Activated T-cell treated with anti-CD3 and anti-CD28 coated beads for 48 hours (primary cell): ENCODE measurements at places on chromosomes 4 and X.
A peak's percentile ranks its signal among the peaks of the same experiment; 100 is the strongest.

GRCh38 chr4:14095831-14096230 is 468.3 kb upstream of the BOD1L1 start:
- no peak for DNase-seq

- DNase-seq, result no peak
These were observed 20.4 kb downstream of the TENM3 start for GRCh38 chr4:182263562-182263961.

DNA sequence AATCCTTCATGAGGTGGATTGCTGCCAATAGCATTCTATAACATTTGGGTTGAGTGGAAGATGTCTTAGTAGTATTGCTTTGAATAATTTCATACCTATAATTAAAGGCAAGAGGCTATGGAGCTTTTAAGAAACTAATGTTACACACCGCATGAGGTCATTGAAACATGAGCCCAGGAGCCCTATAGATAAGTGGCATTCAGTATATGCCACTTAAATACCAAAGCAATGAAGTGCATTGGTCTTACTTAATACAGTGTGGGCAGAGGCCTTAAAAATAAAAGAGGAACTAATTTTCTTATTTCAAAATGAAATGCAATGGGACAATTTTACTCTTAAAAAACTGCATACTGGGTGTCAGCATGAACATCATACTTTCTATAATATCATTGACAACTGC is 47.5 kb downstream of the SPATA18 start:
- no peak for DNase-seq

- DNase-seq, result no peak
These were observed 93.6 kb downstream of the TSPAN5 start for GRCh38 chr4:98564852-98565251.

- DNase-seq, result no peak
These were observed 852 bp upstream of the WDR44 start for GRCh38 chrX:118345045-118345463.

GRCh38 chr4:167541286-167541685 is 307.0 kb upstream of the SPOCK3 start:
- DNase-seq, result no peak

- DNase-seq, result no peak
These were observed 36.5 kb upstream of the CEP135 start for GRCh38 chr4:55912249-55912648.

DNA sequence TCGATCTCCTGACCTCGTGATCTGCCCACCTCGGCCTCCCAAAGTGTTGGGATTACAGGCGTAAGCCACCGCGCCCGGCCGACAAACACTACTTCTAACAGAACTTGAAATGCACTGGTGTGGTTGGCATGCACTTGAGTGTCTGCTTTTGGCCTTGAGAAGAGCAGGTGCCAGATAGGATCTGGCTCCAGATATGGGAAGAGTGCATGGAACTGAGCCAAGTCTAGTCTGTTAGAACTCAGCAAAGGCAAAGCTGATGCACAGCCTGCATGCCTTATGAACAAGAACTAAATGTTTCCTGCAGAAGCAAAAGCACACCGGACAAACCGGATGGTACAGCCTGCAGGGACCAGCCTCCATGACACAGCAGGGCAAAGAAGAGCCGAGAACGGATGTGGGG is 35.1 kb upstream of the TBL1X start:
- no peak for DNase-seq

GRCh38 chr4:101346351-101347266 is 717 bp downstream of the PPP3CA start:
- DNase-seq, result peak; percentile 41

DNA sequence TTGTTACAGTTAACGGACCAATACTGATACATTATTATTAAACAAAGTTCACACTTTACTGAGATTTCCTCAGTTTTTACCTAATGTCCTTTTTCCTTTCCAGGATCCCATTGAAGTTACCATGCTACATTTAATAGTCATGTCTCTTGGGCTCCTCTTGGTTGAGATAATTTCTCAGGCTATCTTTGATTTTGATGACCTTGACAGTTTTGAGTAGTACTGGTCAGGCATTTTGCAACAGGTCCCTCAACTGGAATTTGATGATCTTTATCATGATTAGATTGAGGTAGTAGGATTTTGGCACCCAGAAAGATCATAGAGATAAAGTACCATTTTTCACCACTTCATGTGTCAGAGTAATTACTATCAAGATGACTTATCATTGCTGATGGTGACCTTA is 53.8 kb downstream of the NDNF start:
- no peak for DNase-seq

DNA sequence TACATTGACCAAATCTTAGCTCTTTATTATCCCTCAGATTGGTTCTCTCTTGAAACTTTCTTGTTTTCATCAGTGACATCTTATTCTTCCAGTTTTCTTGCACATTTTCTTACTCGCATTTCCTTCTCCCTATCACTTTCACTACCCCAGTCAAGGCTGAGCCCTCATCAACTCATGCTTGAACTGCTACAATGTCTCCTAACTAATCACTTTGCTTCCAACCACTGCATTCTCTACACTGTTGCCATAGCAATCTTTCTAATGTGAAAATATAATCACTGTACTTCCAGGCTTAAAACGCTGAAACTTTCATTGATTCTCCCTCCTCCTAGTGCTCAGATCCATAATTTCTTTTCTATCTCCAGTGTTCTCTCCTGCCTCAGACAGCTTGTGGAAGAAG is 22.2 kb upstream of the LPAR4 start:
- no peak for DNase-seq

DNA sequence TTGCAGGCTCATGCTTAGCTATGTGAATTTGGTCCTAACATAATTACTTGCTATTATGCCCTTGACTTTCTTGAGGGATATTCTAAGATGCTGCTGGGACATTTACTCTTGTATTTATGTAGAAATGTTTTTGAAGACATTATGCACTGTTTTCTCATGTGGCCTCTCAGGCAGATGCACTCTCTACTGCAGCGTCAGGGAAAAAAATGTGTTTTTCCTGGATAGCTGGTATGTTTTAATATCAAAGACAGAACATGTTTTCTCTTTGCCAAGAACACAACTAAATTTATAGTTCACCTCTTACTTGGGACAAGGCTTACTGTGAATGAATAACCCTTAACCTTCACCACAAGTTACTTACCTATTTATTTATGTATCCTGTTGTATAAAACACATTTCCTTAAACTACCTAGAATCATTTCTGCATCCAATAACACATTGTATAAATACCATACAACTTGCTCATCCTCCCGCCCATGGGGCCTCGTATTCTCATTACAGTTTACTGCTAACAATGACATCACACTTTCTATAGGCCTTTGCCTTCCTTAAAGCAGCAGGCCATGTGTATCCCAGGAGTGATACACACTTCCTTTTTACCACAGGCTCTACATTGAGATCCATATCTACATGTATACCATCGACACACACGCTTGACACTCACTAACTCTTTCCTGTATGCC is 178.7 kb downstream of the SLIT2 start:
- no peak for DNase-seq

DNA sequence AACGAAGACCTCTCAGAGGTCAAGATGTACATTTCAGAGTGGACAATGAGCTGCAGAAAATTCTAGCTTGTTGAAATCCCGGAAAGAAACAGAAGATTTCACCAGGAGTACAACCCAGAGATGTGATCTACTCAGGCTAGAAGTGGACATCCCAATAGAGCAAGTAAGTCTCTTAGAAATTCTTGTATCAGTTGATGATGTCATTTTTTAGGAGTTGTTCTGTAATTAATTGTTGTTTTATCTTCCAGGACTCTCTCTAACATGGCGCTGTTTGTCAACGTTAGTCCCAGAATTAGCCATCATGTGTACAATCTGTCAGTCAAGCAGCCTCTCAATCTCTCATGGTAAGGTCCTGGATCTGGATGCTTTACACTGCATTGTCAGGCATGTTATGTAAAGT is 174.4 kb downstream of the GRIA3 start:
- no peak for DNase-seq

DNA sequence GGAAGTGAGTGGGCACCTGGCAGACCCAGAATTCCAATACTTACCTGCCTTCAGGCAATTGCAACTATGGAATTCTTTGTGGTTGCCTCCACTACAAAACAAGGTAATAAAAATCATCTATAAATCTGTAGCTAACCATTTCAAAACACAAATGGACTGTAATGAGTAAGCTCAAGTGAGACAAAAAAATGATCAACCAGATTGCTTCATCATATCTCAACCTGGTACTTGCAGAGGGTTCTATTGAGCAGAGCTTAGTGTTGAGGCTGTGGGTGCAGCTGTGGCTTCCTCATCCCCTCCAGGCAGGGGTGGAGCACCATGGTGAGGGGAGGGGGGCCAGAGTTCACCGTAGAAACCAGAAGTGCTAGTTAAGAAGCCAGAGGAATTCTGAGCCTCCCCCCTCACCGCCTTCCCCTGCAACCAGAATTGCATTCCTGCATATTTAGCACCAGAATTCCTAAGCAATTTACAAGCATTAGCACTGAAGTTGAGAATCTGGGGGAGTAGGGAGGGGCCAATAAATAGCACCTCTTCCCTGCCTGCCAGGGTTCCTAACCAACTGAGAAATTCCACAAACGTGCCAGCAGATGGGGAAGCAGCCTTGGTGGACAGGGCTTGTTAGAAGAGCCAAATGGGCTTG is 11.5 kb downstream of the CTAG1A start:
- DNase-seq, result no peak

DNA sequence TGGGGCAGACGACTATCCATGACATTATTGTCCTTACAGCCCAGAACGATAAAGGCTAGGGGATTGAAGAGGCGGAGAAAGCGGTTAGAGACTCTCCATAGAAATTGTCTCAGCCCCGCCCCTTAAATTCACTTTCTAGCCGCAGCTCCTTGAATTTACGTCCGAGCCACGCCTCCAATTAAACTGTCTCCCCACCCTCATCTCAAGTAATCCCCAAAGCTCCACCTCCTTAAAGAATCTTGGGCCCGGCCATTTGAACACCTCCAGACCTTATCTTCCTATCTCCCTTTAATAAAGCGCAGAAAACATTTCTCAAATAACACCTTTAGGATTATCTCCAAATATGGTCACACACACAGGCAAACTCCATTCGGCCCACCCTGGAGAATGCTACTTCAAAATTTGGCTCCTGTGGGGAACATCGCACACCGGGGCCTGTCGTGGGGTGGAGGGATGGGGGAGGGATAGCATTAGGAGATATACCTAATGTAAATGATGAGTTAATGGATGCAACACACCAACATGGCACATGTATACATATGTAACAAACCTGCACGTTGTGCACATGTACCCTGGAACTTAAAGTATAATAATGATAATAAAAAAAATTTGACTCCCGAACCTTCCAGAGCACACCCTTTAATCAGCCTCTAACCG is 7.2 kb upstream of the MAGIX start:
- peak; percentile 13 for DNase-seq

DNA sequence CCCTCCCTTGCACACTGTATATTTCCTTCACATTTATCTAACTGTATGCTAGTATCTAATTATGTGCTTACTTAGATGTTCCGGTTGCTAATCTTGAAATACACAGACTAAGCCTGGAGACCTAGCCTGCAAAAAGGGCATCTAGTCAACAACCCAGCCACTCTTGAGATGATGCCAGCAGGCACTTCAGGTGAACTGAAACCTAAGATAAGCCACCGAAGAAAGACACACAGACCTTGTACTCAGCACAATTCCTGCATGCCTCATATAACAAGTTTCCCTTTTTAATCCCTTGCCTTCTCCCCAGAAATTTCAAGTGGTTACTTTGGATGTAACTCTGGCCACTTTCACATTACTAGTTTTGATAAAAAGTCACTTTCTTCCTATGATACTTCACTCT is 2506.6 kb downstream of the ARAP2 start:
- no peak for DNase-seq

GRCh38 chr4:98222306-98222705 is 38.9 kb upstream of the RAP1GDS1 start:
- no peak for DNase-seq

DNA sequence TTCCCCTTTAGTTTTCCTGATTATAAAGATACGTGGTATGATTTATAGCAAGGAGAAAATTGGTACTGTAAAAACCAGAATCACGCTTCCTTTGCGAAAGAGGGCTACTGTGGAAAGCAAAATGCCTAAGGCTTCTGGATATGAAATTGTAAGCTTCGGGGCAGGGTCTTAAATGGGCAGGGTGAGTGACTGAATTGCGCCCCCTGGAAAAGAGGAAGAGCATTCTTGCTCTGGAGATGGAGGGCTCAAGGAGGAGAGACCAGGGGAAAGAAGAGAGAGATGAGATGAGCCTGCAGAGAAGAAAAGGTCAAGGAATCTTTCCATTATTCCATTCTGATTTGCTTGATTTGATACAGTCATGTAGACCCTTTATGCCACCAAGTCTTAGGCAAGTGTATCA is 13.1 kb upstream of the ETNPPL start:
- no peak for DNase-seq
